ENCODE measurements at places on chromosomes 7 and 10. TPM values are rescaled to one million over a fixed set of nuclear protein-coding genes. Genes with fewer than 3 reads are reported as not detected.

The ANKMY2 gene
- total RNA-seq, result 22.3 TPM

The ANKRD30A gene
- total RNA-seq, result not detected

The IKZF5 gene
- total RNA-seq, result 8.6 TPM

The DGKI gene
- total RNA-seq, result 0.75 TPM

The PGAM2 gene
- 573 TPM for total RNA-seq

The RTKN2 gene
- total RNA-seq, result 0.14 TPM

The TMEM254 gene
- 6.5 TPM for total RNA-seq

The GCK gene
- total RNA-seq, result 0.69 TPM

The NUTM2E gene
- total RNA-seq, result not detected

The C7orf25 gene
- 3.6 TPM for total RNA-seq

The ST8SIA6 gene
- total RNA-seq, result 7.5 TPM

The SLC26A3 gene
- total RNA-seq, result 0.35 TPM

The AZGP1 gene
- 158 TPM for total RNA-seq

The LRGUK gene
- 0.16 TPM for total RNA-seq

The SYCE1 gene
- not detected for total RNA-seq

The TMEM139 gene
- total RNA-seq, result 5.3 TPM

The LIPK gene
- not detected for total RNA-seq

The TRIM50 gene
- total RNA-seq, result not detected

The CYP51A1 gene
- total RNA-seq, result 22.8 TPM

The UNC5B gene
- 10.9 TPM for total RNA-seq

The NEUROG3 gene
- total RNA-seq, result not detected

The AOAH gene
- total RNA-seq, result 1.9 TPM

The GIMAP8 gene
- 14.9 TPM for total RNA-seq

The UBTD1 gene
- 36.6 TPM for total RNA-seq

The ARHGEF35 gene
- 0.60 TPM for total RNA-seq

The FGFR2 gene
- total RNA-seq, result 0.37 TPM

The PVRIG gene
- not detected for total RNA-seq

The ZNF467 gene
- total RNA-seq, result 2.6 TPM

The CHAT gene
- not detected for total RNA-seq

The ATP5MK gene
- total RNA-seq, result 1,025 TPM

The ZSCAN21 gene
- total RNA-seq, result 7.1 TPM

The LBX1 gene
- not detected for total RNA-seq

The DOCK1 gene
- 25.8 TPM for total RNA-seq

The GBX1 gene
- total RNA-seq, result not detected

The ATOH7 gene
- total RNA-seq, result 0.14 TPM

The PI4K2A gene
- total RNA-seq, result 17.9 TPM

The EBF3 gene
- 5.0 TPM for total RNA-seq

The LSM8 gene
- total RNA-seq, result 20.9 TPM

The HTR5A gene
- total RNA-seq, result not detected

The ZNF117 gene
- 1.4 TPM for total RNA-seq

The MYH16 gene
- not detected for total RNA-seq

The AIFM2 gene
- 23.8 TPM for total RNA-seq

The NUTM2B gene
- 1.2 TPM for total RNA-seq
